ENCODE measurements at places on chromosomes 12 and 14. TPM values are rescaled to one million over a fixed set of nuclear protein-coding genes. Genes with fewer than 3 reads are reported as not detected.
A peak's percentile ranks its signal among the peaks of the same experiment; 100 is the strongest.

- DNase-seq: no peak
Observed at GRCh38 chr14:52948039-52948438, 2.8 kb downstream of the FERMT2 start.

NFE2 gene
- total RNA-seq: not detected

GRCh38 chr12:99521664-99522063 is 125.9 kb upstream of the GARIN6 start:
- DNase-seq: no peak

DNA sequence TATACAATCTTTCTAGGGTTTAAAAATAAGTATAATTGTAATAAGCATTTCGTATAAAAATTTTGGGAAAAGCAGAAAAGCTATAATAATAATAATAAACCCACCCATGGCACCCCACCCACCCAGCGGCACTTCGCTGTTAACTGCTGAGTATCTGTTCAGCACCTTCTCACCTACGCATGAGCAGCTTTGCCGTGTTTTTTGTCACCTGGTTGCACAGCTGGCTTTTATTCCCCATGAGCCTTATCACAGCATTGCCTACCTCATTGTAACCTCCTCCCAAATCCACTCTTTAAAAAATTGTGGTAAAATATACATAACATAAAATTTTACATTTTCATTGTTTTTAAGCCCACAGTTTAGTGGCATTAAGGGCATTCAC is 34.7 kb downstream of the CYP46A1 start:
- DNase-seq: no peak

DNA sequence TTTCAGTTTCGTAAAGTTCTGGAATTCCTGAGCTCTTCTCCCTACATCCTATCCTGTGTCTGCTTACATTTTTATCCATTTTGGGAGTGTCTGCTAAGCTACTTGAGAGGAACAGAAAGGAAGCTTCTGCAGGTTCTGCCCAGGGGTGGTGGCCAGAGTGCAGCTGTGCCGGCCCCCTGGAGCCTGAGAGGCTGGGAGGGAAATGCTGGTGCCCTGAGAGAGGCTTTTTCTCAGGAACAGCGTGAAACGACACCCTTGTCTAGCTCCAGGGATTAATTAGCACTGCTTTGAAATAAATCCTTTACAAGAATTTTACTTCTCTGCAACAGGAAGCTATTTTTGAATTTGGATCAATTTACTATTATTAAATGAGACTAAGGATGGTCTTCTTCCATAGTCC is 165.4 kb downstream of the SLC15A5 start:
- no peak for DNase-seq

DNA sequence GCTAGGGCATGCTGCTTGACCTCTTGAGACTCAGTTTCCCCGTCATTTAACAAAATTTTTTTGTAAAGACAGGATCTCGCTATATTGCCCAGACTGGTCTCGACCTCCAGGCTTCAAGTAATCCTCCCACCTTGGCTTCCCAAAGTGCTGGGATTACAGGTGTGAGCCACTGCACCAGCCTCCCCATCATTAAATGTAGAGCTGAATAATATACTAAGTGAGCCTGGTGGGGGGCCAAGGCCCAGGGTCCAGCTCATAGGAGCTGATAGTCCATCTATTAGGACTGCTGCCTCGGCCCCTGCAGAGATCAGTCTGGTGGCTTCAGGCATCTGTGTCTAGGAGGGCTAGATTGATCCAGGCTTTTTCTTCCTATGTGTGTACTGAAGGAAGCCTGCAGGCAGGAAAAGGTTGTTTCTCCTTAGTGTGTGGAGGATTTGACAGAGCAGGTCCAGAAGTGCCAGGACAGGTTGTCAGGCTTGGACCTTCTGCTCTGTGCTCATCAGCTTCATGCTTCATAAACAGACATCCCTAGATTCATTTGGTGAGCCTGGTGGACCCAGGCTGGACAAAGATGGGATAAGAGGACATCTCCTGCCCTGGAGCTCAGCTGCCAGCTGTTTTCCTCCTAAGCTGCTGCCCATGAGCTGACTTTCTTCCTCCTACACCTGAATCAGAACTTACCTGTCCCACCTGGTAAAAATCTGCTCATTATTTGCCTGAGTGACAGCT is 135.4 kb downstream of the ZFP36L1 start:
- no peak for DNase-seq

DNA sequence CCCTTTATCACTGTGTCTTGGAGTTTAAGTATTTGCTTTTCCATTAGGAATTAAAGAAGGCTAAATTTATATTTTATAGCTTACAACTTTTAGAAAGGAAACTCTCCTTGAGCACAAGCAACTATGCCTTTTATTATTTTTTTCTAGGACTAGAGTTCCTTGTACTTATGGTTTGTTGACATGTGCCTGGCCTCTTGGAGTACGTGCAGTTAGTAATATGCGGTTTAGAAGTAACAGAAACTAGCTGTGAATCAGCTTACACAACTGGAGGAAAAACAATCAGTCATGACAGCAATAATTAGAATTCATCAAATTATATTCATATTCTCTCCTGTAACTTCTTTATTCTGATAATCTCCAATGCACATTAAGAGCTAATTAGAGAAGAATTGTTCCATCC is 428.7 kb downstream of the AEBP2 start:
- no peak for DNase-seq

ENDOU gene
- not detected for total RNA-seq

NRXN3 gene
- 5.8 TPM for total RNA-seq

DNA sequence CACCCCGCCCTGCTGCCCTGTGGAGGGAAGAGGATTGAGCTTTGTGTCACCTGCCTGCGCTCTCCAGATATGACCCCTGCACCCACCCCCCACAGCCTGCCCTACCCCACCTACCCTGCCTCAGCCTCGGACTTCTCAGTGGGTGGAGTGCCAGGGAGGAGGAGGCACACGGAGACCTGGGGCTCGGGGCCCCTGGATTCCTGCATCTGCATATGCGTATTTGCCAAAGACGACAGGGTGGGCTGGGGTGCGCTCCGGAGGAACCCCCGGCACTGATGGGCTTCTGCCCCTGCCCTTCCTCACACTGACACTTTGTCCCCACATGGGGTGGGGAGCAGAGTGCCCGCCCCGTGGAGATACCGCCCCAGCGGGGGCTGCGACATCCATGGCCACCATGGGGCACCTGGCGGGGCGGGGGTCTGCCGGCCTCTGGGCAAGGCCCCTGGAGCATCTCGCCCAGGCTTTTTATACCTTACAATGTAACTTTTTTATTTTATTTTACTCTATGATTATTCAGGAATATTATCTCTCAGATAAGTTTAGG is 206.0 kb downstream of the TSPAN9 start:
- DNase-seq: no peak

CRIP1 gene
- 33.8 TPM for total RNA-seq

- no peak for DNase-seq
Observed at GRCh38 chr14:102665621-102666020, 73.2 kb downstream of the RCOR1 start.

DNA sequence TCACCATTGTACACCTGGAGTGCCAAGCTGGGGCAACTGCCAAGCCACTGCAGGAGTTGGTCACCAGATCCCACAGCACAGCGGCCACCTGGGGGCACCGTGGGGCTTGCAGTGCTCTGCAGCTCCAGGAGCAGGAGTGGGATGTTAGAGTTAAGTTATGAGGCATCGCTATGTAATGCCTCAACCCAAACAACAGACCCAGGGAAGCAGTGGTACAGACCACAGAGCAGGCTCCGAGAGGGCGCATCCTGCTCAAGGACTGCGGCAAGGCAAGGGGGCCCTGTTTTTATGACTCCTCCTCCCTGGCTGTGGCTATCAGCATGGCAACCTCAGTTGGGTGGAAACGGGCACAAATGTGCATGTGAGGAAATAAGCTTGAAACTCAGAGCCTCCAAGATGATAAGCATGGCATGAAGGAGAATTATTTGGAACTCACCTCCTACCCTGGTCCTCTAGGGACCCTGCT is 63.1 kb downstream of the ARL6IP4 start:
- peak; percentile 81 for DNase-seq

DNA sequence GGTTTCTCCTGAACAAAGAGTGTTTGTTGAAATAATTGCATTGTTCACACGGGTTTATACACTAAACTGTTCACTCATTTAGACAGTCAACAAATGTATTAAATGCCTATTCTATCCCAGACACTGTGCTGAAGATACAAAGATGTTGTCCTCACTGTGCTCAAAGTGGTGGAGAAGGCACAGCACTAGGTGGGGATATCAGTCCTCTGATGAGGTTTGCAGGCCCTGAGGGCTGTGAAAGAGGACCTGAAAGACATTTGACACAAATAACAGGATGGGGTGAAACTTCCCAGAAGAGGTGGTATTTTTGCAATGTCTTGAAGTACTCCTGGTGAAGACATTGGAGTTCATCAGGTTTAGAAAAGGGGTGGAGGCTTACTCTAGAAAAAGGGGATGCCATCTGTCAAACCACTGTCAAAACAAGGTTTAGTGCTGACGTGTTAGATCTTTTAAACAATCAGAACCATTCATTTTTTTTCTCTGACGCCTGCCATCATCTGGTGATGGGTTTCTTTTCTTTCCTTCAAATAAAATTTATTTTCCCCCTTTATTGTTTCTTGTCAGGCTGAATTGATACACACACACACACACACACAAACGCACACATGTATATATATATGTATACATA is 69.5 kb downstream of the ACSS3 start:
- DNase-seq: no peak

DNA sequence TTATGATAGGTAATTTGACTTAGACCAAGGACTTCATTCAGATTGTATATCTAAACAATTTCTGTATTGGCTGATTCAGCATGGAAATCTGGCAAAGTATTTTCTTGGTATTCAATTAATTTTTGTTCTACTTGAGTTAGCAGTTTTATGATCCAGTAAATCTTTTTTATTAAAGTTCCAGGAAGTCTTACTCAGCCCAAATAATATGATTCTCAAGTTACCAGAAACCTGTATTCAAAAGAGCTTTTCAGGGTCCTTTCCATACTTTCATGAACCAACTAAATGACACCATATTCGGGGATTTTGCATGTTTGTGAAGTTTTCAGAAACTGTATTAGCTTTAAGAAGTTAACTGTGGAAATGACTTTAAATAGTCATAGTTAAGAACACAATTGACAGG is 662.6 kb downstream of the LRFN5 start:
- no peak for DNase-seq

DNA sequence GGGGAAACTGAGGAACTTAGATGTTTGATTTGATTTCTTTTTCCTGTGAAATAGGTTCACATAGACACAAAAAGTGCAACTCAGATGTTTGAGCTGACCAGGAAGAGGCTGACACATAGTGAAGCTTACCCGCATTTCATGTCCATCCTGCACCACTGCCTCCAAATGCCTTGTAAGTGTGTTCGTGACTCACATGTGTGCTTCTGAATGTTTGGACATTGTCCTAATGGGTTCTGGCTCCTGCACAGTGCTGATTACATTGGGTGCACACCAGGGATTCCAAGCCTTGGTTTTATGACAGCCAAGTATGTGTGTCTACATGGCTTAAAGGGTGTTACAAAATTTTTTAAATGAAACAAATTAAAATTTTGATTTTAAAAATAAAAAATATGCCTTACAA is 137.4 kb downstream of the DAAM1 start:
- DNase-seq: no peak

DNA sequence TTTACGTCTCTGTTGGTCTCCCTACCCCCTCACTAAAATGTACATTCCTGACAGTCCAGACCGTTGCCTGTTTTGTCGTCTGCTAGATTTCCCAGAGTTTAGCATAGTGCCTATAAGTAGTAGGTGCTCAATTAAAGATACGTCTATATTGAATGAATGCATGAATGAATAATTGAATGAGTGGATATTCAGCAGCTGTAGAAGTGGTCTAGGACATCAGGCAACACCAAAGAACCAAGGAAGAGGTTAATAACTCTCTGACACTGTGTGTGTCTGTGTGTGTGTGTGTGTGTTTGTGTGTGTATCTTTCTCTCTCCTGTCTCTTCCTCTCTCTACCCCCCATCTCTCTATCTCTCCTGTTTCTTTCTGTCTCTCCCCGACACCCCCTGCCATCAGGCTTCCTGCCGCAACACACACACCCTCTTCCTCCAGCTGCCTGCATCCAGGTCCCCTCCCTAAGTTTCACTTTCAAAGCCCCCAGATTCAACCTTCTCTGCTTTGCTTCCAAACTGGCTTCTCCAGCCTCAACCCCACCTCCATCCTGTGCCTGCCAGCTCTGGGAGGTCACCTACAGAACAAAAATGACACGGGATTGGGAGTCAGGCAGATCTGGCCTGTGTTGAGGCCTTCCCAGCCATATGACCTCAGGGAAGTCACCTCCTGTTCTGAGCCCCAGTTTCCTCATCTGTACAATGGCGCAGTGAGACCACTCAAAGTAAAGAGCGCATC is 119.9 kb upstream of the NCOR2 start:
- DNase-seq: no peak

BDKRB2 gene
- 17.4 TPM for total RNA-seq

- no peak for DNase-seq
Observed at GRCh38 chr12:110679201-110679600, 9.7 kb downstream of the HVCN1 start.

DNA sequence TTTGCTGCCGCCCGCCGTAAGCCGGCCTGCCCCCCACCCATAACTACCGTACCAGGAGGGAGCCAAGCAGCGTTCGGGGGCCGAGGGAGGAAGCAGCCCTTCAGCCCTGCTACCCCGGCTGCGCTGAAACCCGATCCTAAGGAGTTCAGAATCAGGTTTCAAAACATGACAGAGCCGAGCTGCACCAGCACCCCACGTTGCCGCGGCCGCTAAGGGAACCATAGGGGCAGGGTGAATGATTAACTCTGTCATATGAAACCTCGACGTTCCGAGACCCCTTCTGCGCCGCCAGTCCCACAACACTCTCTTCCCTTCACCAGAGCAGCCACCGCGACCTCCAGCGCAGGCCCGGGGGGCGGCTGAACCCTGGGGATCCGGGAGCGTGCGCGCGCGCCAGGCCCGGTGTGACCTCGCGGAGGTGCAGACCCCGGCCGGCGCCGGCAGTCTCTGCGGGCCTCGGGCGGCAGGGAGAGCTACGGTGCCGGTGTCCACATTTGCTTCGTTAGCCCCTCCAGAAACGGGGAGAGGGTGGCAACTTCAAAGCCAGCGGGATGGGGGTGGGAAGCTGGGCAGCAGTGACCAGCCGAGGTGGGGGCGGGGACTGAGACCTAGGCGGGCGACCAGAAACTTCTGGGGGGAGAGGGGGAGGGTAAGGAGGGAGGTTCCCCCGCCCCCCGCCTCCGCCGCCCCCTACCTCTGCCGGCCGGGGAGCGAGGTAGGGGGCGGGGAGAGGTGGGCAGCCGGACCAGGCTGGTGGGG is 1.6 kb downstream of the SIX4 start:
- no peak for DNase-seq

ACOT6 gene
- total RNA-seq: not detected

DNA sequence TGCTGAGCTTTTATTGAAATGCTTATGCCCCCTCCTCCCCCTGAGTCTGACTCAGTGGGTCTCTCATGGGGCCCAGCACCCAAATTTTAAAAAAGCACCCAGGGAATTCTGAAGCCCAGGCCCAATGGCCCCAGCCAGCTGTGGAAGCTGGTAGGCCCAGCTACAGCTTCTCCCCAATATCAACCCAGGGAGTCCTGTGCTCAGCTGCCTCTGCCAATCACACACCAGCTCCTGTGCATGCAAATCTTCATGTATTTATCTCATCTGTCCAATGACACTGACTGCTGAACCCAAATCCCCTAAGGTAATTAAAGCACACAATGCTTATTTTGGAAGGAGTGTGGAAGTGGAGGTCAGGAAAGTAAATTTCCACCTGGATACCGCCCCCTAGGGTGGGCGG is 76.3 kb downstream of the CCDC88C start:
- no peak for DNase-seq

Data from Peyer's patch (tissue), 4 donors.